Uterus (tissue), 4 donors: ENCODE measurements at places on chromosomes 2 and 18. TPM values are rescaled to one million over a fixed set of nuclear protein-coding genes. Genes with fewer than 3 reads are reported as not detected.

DOCK10 gene
- 17.9 TPM for total RNA-seq

CHAC2 gene
- 0.51 TPM for total RNA-seq

KLHL30 gene
- under 0.01 TPM for total RNA-seq

CDH20 gene
- total RNA-seq = not detected

DSG1 gene
- not detected for total RNA-seq

CDCA7 gene
- total RNA-seq = 0.51 TPM

GRCh38 chr2:127638361-127639110 is 7.4 kb upstream of the GPR17 start:
- no peak for DNase-seq

DNA sequence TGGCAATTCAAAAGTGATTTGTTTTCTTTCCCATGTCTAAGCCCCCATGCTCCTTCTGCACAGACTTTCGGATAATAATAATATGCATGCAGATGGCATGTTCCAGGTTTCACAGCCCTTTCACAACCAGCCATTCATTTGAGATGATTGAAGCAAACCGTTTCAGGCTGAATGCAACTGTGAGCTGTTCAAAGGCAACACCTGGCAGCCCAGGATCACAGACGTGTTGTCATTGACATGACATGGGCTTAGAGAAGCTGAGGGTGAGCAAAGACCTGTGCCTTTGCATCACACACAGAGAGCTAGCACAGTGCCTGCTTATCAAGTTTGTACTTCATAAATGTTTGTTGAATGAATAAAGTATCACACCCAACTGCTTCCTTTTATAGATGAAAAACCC is 12.4 kb upstream of the ERMN start:
- no peak for DNase-seq

DNA sequence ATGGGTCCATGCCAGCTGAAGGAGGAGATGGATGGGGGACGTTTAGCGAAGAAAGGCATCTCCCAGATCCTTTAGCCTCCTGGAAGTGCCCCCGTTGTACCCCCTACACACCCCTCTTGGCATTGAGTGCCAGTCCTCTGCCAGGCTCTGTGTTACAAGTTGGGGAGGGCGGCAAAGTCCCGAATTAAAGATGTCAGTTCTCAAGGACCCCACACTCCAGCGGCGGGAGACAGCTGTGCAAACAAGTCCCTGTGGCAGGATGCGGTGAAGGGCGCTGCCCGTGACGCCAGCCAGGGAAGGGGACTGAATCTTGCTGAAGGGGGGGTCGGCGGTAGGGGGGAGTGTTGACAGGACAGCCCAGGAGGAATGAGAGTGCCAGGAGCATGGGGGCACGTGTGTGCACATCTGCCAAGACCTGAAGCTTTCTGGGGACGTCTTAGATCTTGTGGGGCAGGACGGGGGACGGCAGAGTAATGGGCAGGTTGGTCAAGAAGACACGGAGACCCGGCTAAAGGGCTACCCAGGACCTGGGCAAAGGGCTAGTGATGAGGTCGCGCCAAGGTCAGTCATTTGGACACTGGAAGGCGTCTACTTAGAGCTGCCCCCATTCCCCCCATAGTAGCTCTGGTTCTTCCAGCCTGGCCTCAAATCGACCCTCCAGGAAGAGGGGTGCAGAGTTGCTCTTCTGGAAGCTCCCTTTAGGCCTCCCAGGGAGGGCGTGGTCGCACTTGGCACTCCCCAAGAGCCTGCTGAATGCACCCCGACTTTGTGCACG is 2.8 kb upstream of the CTDSP1 start:
- peak; percentile 76 for DNase-seq

GRCh38 chr2:66940080-66940479 is 457.1 kb upstream of the ETAA1 start:
- no peak for DNase-seq

DNA sequence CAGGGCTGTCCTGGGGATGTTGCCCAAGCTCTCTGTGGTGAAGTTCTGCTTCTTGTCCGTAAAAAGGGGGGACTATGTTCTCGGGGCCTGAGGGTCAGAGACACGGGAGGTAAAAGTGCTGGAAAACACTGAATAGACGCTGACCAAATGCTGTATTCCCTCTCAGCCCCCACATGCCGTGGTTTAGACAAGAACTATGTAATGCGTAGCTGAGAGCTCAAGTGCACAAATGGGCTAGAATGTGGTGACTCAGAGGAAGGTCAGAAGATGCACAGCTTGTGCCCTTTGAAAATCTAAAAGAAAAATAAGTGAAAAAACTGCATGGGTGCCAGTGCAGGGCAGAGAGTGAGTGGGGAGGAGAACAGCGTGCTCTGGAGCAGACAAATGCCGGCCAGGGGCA is 80.3 kb upstream of the MAP4K4 start:
- DNase-seq = no peak

- DNase-seq = no peak
These were observed 12.1 kb downstream of the MRPL44 start for GRCh38 chr2:223969315-223969714.

DNA sequence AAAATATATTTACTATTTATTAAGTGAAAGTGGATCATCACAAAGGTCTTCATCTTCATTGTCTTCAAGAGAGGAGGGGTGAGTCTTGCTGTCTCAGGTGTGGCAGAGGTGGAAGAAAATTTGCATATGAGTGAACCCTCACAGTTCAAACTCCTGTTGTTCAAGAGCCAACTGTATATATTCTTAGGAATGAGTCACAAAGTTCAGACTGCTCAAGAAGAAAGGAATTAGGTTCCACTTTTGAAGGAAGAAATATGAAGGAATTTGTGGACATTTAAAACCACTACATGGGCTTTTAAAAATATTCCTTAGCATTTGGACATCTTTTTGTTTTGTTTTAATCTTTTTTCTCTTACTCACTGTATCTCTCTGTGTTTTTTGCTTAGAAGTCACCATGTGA is 212.6 kb downstream of the INSIG2 start:
- DNase-seq = no peak

DNA sequence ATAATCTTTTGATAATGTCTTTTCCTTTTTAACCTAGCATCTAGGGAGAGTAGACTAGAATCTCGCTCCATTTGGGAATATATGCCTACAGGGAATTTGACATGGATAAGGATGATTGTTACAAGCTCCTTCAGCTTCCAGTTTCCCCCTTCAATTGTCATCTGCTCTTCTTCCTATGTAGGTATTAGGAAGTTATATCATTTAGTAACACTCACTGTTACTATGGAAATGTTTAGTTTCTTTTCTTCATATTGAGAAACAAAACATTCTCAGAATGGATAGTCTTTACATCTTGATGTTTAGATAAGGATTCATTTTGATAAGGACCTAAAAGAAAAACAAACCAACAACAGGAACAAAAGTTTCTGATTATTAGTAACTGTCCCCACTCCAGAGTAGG is 127.6 kb downstream of the PHLPP1 start:
- DNase-seq = no peak

- DNase-seq = no peak
These were observed 339.8 kb downstream of the DYSF start for GRCh38 chr2:71792926-71793761.

DNA sequence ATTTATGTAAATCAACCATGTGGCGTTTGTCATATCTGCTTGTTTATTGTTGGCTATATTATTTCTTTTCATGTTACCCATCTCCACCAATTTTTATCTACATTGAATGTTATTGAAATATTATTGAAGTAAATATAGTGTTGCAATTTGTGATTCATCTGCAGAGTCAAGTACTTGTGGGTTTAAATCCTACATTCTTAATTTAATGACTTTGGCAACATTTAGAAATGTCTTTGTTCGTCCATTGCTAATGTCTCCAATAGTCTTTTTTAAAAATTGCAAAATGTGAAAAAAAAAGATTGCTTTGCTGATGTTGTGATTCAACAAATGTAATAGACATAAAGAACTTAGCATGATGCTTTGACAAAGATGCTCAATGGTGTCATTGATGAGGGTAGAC is 1572.8 kb upstream of the PIK3C3 start:
- DNase-seq = no peak

DNA sequence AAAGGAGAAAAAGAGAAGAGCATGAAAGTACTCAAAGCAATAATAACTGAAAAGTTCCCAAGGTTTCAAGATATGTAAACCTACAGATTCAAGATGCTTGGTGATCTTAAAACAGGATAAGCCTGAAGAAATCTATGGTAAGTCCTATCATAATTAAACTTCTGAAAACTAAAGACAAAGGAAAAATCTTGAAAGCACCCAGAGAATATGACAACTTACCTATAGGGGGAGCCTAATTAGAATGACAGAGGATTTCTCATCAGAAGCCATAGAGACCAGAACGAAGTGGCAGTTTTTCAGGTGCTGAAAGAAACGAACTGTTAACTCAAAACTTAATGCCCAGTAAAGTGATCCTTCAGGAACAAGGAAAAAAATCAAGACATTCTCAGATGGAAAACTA is 59.7 kb downstream of the XDH start:
- DNase-seq = no peak

DNA sequence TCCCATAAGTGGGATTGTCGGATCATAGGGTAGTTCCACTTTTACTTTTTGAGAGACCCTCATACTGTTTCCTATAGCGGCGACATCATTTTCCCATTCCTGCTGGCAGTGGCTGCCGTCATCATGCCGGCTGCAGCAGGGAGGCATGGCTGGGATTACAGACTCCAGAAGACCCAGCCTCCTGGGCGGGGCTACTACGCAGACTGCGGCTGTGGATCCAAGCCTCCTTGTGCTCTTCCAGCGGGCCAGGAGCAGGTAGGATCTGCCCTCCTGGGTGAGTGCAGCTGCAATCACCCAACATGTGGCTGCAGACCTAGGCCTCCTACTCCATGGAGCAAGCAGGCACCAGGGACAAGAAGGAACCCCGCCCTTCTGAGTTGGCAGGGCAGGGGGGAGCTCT is 359.2 kb downstream of the GALR1 start:
- DNase-seq = no peak

DNA sequence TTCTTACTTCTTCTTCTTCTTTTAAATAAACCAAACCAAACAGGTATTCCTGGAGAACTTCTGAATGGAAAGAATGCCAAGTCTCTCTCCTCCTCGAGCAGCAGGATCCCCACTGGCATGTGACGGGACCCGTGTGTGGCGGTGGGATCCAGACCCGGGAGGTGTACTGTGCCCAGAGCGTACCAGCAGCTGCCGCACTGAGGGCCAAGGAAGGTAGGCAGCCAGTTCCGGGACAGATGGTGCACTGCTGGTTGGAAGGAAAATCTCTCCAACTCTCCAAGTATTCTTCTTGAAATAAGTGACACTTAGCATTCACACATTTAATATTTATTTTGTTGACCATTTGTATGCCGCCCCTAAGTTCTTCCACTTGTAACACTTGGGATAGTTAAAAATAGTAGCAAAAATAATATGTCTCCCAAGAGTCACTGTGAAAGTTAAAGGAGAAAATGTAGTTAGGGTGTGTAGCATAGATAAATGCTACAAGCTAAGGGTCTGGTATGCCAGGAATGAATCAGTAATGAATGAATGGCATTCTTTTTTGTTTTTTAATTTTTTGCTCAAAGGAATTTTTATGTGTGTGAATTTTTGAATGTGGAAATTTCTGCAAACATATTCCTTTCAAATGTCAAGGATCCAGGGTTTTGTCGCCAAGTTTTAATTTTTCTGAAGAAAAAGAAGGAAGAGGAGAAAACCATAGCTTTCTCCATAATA is 349.9 kb downstream of the THSD7B start:
- DNase-seq = no peak

DNA sequence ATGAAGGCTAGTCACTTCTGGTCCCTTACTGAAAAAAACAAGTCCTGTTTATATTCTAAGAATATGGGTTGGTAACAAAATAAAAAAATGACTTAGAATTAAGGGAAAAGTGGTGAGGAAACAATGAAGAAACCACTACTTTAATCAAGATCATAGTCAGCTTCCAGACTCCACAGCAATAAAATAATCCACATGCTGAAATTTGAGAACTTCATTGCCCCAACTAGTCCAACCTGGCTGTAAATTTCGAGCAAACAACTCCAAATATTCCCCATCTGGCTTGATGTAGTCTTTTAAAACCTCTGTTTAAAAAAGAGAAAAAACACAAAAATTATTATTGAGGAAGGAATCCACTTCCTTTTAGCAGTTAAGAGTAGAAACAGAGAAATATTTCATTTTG is 32.5 kb downstream of the METTL4 start:
- DNase-seq = no peak

GRCh38 chr18:55753643-55754263 is 165.8 kb upstream of the TCF4 start:
- DNase-seq = no peak

GRCh38 chr2:106282462-106283170 is 88.5 kb upstream of the UXS1 start:
- no peak for DNase-seq
